ENCODE measurements at places on chromosomes 12 and 14.
A peak's percentile ranks its signal among the peaks of the same experiment; 100 is the strongest.

DNA sequence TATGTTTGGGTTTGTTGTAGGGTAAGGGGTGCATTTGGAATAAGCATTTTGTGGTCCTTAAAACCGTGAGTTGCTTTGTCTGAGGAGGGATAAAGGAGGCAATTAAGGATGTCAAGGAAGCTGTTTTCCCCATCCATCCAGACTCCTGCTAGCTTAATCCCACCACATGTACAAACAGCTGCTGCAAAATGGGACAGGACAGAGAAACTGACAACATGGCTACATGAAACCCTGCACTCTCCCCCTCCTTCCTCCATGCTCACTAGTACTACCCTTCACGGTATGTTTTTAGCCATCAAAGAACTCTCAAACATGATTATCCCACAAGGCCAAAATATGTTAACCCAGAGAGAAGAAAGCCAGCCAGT is 20.6 kb downstream of the ST8SIA1 start:
- no peak for DNase-seq

DNA sequence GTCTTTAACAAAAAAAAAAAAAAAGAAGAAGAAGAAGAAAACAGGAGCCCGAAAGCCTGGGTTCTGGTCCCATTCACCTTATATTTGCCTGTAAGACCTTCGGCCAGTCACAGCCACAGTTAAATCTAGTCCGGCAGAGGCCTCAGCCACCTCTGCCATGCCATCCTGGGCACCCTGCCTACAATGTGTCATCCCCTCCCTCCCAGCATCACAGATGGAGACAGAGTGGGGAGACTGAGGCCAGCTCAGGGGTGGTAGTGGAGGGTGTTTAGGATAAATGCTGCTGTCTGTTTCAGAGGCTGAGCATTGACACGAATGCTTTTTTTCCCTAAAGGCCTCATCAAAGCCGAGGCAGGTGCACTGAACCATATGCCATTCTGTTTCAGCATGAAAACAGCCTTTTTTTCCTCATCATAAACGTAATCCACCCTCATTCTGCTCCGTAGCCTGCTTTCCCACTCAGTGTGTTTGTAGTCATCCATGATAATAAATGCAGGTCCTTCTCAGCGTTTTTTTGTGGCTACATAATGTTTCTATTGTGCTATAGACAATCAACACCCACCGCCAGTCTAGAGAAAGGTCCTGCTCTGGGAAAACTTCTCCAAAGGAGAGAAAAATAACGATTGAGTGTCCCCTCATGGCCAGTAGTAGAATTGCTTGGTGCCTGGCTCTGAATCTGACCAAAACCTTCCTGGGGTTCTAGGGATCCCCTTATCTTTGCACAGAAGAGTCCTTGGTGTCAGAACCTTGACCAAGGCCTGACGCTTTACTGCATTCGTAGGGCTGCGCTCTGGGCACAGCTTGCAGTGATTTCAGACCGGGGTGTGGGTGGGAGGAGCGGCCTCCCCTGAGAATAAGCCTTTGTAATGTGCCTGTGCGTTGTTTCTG is 41.1 kb upstream of the TSPAN9 start:
- no peak for DNase-seq

GRCh38 chr12:18139254-18139653 is 49.3 kb upstream of the RERGL start:
- DNase-seq, result no peak

DNA sequence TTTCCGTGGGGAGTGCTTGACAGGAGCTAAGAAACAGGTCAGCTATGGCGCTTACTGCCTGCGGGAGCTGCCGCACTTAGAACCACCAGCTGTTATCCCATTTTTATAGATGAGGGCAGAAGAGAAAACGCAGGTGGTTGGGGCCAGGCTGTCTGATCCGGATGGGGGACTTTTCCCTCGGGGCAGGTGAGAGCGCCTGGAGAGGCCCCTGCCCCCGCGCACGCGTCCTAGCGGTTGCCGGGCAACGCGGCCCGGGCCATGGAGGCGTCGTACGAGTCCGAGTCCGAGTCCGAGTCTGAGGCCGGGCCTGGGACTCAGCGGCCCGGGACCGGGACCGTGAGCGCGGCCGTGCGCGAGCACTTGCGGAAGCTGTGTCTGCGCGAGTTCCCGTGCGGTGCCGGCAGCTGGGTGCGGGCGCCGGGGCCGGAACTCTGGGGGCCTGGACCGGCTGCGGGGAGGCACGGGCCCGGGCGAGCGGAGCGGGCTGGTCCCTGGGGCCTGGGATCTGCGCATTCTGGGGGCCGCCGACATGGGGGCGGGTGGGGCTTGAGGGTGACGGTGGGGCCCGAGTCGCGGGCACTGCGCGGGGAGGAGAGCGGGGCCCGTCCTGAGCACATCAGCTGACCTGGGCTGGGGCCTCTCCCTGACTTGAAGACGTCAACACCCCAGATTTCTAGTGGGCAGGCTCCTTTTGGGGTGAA is at the start of gene LRRC43:
Gene LRRC43, plus strand, starts transcription at position 237 of the 701 bp plus-strand sequence. Its CDS starts 22 bp downstream, at position 259.
- DNase-seq, result no peak

DNA sequence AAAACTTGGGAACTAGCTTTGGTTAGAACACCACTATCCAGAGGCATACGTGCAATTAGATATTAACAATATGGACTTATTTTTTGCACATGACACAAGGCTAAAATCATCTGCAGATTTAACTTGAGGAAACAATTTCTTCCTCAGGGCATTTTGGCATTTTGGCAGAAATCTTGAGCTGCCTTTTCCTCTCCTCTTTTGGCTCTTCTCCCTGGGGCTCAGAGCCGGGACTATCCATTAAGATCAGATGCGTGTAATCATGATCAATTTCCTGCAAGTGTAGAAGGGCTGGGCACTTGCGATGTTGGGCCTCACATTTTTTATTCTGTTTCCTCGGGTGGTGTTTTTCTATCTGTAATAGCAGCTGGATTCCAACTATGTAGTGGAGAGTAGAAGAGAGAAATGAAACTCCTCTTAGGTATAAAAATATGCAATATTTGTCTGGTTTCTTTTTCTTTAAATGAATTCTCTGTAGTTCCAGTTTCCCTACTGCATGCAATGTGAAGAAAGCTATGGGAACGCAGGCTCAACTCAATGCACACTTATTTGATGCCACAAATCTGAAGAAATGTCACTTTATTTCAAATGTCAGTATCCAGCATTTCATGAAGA is 1010.8 kb downstream of the FLRT2 start:
- DNase-seq, result no peak

GRCh38 chr12:122094735-122095631 is 16.4 kb downstream of the MLXIP start:
- DNase-seq, result no peak

DNA sequence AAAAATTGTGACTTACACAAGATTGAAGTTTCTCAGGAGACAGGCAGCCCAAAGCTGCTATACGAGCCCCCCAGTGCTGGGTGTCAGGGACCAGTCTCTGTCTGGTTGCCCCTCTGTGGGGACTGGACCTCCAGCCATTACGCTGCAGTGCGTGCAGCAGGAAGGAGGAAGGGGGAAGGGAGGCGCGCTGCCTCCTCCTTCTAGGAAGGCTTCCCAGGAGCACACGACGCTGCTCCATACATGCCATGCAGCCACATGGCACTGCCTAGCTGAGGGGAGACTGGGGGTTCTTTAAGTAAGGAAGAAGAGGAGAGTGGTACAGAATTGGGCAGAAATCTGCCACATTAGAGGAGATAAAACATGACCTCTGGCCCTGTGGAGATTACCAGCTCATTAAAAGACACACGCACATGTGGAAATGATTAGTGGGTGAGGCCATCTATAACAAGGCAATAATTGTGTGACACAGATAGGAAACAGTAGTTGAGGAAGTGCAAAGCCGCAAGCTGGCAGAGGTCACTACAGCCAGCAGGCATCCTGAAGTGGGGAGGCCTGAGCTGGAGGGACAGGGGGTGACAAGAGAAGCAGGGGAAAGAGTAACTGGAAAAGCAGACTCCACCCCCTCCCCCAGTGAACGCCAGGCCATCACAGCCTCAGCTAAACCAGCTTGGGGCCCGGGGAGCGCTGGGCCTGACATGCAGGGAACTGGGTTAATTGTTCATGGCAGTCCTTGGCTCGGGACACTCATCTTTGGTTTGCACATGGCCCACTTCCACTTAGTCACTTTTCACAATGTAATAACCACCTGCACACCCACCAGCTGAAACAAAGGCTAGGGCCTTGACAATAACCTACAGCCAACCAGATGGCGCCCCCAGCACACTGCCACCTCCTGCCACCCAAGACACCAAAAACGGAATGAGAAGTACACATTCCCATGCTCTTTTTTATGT is 39.6 kb downstream of the CCDC88C start:
- no peak for DNase-seq

- DNase-seq, result no peak
Observed at GRCh38 chr14:88950069-88950468, 125.6 kb downstream of the TTC8 start.

- DNase-seq, result no peak
Observed at GRCh38 chr14:94659901-94660300, 47.7 kb downstream of the SERPINA3 start.

GRCh38 chr12:15196221-15196620 is 25.0 kb downstream of the RERG start:
- no peak for DNase-seq

DNA sequence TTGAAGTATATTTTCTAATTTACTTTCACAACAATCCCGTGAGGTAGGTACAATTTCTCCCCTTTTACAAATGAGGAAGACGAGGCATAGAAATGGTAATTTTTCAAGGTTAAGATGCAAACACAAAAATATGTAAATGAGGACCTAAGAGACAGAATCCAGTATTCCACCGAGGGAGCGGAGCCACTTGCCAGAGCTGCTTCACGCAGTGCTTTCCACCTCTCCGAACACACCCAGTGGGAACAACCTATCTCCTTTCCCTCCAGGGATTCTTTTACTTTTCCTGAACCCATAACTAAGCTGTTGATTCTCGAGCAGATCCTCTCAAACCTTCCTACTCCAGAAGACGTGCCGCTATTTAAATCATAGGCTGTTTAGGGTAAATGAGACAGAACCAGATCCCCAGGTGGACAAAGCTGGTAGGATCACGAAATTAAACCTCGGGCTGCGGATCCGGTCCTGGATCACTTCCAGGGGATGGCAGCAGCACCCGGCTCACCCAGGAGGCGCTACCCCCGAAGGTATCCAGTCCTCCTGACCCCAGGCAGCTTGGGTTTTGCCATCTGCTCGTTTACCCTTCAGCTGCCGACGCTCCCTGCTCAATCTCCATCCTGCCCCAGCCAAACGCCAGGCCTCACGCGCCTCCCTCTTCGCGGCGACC is 1.5 kb downstream of the DDHD1 start:
- DNase-seq, result peak; percentile 19

DNA sequence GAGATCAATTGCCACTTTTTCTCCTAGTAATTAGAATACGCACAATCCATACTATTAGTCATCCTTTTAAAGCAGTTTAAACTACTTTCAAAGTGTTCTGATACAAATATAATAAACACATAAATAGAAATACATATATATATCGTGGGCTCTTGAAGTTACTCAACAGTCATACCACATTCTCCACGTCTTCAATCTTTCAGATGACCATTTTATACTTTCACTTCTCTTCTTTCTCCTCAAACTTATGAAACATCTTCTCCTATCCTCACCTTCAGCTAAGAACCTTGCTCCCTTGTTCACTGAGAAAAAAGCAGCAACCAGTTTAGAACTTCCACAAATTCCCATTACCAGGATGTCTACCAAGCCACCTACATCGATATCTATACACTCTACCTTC is 19.2 kb downstream of the CEP290 start:
- no peak for DNase-seq

GRCh38 chr14:53538316-53538881 is 385.3 kb upstream of the DDHD1 start:
- DNase-seq, result no peak

- no peak for DNase-seq
Observed at GRCh38 chr12:81416571-81416970, 338.7 kb downstream of the ACSS3 start.

- no peak for DNase-seq
Observed at GRCh38 chr14:80164991-80165721, 46.1 kb downstream of the DIO2 start.

- DNase-seq, result no peak
Observed at GRCh38 chr12:58443981-58444371, 476.3 kb downstream of the LRIG3 start.

DNA sequence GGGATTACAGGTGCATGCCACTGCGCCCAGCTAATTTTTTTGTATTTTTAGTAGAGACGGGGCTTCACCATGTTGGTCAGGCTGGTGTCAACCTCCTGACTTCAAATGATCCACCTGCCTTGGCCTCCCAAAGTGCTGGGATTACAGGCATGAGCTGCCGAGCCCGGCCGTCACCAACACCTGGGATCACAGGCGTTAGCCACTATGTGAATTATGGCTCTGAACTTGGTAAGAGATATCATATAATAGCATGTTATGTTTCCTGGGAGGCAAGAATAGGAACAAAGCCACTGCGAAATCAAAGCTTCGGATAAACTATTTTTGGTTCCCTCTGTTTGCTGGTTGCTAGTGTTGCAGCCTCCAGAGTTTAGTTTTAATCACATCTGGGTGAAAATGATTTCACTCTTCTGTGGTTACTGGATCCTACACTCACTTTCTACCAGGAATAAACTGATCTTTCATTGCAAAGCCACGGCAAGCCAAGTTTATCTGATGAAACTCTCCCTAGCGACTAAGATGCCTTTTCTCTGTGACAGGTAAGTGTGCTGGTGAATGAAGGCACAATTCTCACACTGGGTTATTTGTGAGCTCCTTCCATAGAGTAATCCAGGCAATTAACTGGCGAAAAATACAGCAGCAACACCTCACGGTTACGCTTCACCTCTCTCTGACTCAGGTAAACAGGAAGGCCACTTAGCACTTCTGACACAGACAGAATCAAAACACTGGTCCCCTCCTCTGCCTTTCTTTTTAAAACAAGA is 16.7 kb downstream of the SNRNP35 start:
- peak; percentile 6 for DNase-seq

DNA sequence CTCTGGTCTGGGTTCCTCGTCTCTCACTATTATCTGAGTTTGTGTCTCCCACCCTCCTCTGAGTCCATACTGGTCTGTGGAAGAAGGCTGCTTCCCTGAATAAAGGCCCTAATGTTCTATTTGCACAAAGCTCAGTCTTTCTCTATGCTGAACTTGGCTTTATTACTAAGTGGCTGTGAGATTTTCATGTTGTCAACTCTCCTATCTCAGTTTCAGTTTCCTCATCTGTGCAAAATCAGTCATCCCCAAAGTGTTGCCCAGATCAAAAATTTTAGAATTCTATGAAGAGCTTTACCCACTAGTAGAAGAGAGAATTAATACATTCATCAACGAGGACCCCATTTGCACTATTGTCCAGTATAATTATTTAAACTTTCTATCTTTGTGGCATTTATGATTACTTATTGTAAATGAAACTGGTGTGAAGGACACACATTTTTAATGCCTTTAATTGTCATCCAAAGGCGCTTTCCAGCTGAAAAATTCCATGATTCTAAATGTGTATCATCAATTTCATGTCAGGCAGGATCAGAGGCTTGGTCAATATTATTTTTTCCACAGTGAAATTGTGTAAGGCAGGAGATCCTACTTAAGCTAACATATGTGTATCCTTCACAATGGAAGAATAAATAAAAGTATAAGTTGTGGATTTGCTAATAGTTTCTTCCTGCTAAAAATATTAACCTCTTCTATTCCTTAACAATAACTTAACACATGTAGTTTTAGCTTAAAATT is 79.1 kb upstream of the EEA1 start:
- no peak for DNase-seq
